ENCODE measurements at places on chromosomes 4 and X.

- DNase-seq: no peak
Measured at GRCh38 chr4:67549123-67549522, 3.8 kb upstream of the CENPC start.

GRCh38 chr4:40173470-40173875 is 23.4 kb upstream of the RHOH start:
- no peak for DNase-seq

DNA sequence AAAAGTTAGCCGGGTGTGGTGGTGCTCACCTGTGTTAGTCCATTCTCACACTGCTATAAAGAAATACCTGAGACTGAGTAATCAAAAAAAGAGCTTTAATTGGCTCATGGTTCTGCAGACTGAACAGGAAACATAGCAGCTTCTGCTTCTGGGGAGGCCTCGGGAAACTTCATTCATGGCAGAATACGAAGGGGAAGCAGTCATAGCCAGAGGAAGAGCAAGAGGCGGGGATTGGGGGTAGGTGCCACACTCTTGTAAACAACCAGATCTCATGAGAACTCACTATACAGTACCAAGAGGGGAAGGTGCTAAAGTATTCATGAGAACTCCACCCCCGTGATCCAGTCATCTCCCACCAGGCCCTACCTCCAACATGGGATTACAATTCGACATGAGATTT is 64.1 kb downstream of the BEND4 start:
- no peak for DNase-seq

DNA sequence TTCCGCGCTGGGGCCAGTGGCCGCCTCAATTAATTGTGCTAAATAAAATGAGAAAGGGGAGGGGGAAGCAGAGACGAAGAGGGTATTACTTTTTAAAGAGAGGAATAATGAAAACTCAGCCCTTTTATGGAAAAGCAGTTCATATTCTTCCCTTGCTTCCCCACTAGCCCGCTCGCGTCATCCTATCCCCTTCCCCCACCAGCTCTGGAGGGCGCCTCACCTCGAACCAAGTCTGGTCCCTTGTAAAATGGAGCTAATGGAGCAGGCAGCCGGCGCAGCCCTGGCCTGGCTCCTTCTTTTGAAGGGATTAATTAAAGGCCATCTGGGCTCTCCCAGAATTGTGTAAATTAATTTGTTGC is 511 bp upstream of the NKX6-1 start:
- DNase-seq: no peak

- no peak for DNase-seq
Measured at GRCh38 chr4:124862261-124862660, 149.7 kb upstream of the ANKRD50 start.

All from heart left ventricle (tissue), 16 donors.